ENCODE measurements at places on chromosomes 4 and X.

DNA sequence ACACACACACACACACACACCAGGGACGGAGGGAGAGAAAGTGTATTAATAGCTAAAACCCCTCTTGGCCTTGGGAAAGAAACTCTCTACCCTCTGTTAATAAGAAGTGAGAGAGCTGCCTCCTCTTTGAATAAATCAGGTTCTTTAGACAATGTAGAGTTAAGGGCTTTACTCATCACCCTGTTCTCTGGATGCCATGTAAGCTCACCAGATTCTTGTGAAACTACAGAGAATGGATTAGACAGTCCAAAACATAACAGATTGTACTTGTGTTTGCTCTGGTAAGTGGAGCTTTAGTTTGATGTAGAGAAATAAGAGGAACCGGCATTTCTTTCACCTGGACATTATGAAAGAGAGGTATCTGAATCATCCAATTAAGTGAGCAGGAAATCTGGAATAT is 263.2 kb downstream of the DMD start:
- no peak for DNase-seq

GRCh38 chrX:45628041-45628440 is 427.4 kb upstream of the DIPK2B start:
- DNase-seq = peak; percentile 37

GRCh38 chr4:73021634-73022033 is 47.9 kb downstream of the COX18 start:
- DNase-seq = peak; percentile 55

- DNase-seq = no peak
These were observed 141.0 kb downstream of the CORIN start for GRCh38 chr4:47696823-47697222.

DNA sequence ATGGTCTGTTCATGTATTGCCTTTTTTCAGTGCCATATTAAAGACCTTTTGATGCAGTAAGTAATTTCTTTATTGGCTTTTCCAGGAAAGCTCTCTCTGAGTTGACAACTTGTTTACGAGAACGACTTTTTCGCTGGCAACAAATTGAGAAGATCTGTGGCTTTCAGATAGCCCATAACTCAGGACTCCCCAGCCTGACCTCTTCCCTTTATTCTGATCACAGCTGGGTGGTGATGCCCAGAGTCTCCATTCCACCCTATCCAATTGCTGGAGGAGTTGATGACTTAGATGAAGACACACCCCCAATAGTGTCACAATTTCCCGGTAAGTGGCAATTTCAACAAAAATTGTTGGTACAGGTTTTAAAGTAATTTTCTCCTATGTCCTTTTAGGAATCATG is 148.0 kb downstream of the STIM2 start:
- DNase-seq = peak; percentile 19

- peak; percentile 60 for DNase-seq
These were observed 22.1 kb downstream of the BEX3 start for GRCh38 chrX:103398421-103398864.

DNA sequence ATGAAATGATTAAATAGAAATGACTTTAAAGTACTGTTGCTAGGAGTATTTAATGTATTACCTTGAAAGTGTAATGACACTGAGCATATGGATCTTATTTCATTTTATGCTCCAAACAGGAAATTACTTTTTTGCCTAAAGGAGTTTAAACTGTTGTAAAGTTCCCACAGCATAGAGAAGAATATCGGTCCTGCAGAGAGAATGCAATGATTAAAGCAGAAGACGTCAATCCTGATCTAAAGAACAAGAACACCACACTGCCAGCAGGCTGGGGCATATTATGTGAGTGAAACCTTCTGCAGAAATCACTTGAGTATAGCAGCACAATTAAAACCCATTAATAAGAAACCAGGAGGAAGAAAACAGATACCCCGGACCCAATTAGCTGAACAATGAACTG is 72.8 kb upstream of the CAMK2D start:
- no peak for DNase-seq

GRCh38 chr4:77022560-77023179 is 53.1 kb downstream of the CCNI start:
- peak; percentile 68 for DNase-seq

- DNase-seq = peak; percentile 24
These were observed 78.1 kb upstream of the HPGD start for GRCh38 chr4:174600391-174600790.

DNA sequence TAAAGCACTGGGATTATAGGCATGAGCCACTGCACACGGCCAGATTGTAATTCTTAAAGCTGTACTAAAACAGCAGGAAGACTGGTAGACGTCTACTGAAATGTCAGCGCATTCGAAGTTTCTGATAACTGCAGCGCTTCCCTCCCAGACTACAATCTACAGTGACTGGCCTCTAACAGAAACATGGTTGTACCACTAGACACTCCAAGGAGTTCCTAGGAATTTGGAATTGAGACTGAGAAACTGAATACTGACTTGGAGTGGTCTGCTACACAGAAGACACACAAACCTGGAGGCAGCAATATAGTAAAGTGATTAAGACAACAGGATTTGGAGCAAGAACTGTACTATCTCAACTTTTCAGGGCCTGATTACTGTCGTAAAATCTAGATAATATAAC is 937 bp downstream of the HELQ start:
- DNase-seq = peak; percentile 25

DNA sequence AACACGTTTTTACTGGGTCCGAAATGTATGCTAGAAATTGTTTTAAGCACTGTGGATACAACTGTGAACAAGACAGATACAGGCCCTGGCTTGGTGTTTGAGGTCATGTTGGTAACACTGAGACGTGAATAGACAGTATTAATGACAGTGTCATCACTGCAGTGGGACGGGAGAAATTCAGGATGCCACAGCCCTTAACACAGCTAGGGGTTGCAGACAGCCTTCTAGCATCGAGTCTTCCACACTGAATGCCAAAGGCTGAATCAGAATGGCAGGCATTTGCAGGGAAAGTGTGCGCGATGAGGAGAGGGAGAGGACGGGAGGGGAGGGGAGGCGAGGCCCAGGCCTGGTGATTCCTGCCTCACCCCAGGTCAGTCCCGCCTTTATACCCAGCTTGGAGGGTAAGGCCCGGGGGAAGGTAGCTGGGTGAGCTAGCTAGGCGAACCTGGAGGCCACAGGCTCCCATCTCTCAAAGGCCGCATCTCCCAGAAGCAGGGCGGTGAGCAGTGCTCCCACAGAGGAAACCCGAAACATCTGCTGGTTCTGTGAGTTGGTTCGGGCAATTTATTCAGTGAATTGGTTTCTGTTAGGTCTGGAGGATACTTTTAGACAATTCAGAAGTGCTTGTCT is 44.1 kb upstream of the CLDN24 start:
- DNase-seq = no peak

- no peak for DNase-seq
These were observed 293.1 kb downstream of the QDPR start for GRCh38 chr4:17218786-17219185.

DNA sequence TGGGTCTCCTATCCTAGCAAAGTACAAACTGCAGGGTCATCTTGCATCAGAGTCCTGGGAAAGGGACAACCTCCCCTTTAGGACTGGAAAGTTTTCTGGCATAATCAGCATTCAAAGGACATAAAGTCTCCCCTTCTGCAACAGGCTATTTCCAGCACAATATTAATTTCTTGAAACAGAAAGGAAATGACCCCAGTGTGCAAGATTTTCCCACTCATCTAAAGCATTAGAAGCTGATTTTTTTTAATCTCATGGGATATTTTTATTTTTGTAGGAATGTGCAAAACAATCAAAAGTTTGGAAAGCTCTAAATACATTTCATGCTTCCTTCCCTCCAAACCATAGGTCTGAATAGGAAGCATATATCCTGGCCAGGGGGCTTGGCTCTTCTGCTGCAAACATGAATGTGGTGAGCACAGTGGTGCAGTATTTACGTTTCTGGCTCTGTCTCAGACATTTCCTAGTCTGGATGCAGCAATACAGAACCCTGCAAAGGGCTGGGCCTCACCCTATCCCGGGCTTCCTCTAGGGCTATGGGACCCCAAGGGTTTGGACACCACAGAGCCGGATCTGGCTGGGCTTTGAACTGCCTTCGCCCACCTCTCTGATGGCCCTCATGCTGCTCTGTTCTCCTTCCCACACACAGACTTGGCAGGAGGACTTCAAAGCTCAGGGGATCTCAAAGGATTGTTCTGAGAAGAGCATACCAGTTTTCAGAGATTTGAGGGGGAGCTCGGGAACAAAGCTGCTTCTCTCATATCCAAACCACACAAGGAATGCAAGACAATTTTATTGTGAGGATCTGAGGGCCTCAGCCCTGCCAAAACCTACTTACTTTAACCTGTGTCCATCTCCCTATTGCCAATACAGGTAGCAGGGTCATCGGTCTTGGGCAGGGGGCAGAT is 64.9 kb downstream of the POLR2B start:
- DNase-seq = peak; percentile 73

DNA sequence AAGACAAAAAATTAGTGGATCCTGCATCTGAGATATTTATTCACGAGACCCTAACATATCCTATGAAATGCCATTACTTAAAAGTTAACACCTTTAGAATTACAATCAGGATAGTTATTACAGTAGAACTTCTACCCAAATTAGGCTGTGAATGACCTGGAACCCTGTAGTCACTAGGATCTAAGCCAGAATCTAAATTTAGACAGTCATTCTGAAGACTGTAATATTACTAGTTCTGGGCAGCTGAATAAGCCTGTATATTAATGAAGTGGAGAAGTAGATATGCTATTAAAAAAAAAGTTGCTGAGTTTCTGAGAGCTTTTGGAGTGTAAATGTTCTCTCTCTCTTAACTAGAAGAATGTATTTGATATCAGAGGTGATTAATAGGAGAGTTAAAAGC is 67.0 kb downstream of the FAM13A start:
- DNase-seq = peak; percentile 15

DNA sequence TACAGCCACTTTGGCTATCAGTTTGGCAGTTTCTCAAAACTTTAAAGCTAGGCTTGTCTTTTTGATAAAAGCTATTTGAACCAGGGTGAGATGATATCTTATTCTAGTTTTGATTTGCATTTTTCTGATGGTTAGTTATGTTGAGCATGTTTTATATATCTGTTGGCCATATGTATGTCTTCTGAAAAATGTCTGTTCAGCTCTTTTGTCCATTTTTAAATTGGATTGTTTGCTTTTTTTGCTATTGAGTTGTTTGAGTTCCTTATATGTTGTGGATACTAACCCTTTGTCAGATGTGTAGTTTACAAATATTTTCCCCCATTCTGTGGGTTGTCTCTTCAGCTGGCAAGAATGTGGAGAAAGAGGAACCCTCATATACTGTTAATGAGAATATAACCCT is 11.6 kb upstream of the GIMD1 start:
- no peak for DNase-seq

DNA sequence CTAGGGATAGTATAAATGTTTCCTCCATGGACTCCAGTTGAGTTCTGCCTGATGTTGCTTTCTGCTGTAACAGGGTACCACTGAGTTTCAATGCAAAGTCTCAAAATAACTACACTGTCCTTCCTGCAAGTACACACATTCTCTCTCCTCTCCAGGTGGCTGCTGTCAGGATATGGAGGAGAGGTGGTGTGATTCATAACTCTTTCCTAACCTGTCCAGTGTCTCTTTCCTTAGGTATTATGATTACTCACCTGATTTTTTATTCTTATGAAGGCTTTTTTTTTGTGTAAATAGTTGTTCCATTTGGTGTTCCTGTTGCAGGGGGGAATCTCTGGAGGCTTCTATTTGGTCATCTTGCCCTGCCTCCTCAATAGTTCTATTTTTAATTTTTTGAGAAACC is 39.8 kb upstream of the POF1B start:
- DNase-seq = no peak

DNA sequence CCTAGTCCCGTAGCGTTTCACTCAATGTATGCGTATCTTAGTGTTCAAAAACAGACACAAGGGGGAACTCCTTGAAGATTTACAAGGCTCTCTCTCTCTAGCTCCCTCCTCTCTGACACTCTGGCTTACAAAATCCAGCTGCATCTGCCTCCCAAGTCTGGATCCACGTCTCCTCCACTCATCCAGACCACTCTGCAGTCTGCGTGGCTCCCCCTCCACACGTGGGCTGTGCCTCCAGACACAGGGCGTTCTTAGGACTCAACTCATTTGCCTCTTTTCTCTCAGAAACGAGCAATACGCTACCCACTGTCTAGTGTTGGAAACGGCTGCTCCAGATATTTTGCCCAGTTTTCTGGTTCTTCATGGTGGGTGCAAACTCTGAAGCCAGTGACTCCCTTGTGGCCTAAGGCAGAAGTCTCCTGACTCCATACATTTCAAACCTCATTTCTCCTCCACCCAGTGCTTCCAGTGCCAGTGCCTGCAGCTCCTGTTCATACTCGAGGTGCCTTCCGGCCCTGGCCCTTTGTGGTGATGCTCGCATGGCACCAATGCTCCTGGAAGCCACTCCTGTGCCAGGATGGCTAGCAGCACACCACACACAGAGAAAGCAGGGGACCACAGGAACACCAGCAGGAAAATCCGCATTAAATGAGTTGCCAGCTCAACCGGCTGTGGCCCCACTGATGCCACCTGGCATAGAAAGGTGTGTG is 24.1 kb downstream of the NAT8L start:
- no peak for DNase-seq

DNA sequence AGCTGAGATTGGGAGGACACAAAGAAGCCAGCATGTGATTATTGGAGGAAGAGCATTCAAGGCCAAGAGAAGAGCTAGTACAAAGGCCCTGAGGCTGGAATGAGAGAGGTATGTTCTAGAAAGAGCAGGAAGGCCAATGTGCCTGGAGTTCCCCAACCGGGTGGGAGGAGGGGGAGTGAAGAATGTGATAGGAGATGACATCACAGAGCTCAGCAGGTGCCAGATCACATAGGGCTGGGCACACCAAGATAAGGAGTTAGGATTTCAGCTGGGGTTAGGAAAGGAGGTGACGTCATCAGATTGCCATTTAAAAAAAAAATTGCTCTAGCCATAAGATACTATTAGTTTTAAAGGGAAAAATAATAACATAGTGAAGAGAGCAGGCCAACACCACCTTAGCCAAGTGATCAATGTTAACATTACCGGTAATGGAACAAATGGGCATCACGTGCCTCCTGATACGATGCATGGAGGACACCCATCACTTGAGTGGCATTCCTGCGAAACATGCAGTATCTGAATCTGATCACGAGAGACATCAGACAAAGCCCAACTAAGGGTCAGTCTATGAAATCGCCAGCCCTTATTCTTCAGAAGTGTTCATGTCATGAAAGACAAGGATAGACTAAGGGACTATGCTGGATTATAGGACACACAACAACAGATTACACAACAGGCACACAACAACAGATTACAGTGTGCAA is 344.3 kb downstream of the BCOR start:
- no peak for DNase-seq

DNA sequence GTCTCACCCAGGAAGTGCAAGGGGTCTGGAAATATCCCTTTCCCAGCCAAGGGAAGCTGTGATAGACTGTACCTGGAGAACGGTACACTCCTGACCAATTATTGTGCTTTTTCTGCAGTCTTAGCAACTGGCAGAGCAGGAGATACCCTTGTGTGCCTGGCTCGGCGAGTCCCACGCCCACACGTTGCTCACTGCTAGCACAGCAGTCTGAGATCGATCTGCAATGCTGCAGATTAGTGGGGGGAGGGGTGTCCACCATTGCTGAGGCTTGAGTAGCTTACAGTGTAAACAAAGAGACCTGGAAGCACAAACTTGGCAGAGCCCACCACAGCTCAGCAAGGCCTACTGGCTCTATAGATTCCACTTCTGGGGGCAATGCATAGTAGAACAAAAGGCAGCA is 138.5 kb downstream of the CHRDL1 start:
- DNase-seq = no peak

Data from GM03348 (cell line).